ENCODE measurements at places on chromosomes 3 and 15.

GRCh38 chr3:172530566-172530965 is 7.3 kb upstream of the TNFSF10 start:
- H3K27me3 ChIP-seq = no peaks in the 10 kb centered on the region
- H3K27ac ChIP-seq = no peak overlapping the region
- no peak for DNase-seq
- H3K4me3 ChIP-seq = no peak overlapping the region
- H3K4me1 ChIP-seq = no peaks in the 10 kb centered on the region
- no peaks in the 10 kb centered on the region for H3K36me3 ChIP-seq

- DNase-seq = no peak
- H3K36me3 ChIP-seq = no peaks in the 10 kb centered on the region
- H3K27me3 ChIP-seq = peaks cover 2% of the 10 kb centered on the region
- no peak overlapping the region for H3K4me3 ChIP-seq
- peaks cover 2% of the 10 kb centered on the region for H3K4me1 ChIP-seq
Observed at GRCh38 chr3:69406163-69406562, 20.3 kb upstream of the FRMD4B start.

DNA sequence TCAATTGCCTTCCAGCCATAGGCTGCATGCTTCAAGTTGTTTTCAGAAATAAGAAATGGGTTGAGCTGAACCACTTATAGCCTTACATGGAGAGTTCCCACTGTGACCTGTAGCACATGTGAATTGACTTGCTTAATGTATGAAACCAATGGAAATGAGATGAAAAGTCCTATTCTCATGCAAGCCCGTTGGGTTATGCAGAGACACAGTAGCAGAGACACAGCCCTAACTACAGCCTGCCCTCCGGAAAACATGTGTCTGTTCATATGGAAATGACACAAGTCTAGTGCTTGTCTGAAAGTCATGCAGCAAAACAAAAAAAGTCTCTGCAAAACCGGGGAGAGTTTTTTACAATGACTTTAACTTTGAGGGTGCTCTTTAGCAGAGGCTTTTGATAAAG is 14.5 kb downstream of the HIGD2B start:
- H3K36me3 ChIP-seq = no peaks in the 10 kb centered on the region
- no peak overlapping the region for H3K27ac ChIP-seq
- H3K4me3 ChIP-seq = no peak overlapping the region
- peaks cover 2% of the 10 kb centered on the region for H3K27me3 ChIP-seq
- DNase-seq = no peak
- no peaks in the 10 kb centered on the region for H3K4me1 ChIP-seq

DNA sequence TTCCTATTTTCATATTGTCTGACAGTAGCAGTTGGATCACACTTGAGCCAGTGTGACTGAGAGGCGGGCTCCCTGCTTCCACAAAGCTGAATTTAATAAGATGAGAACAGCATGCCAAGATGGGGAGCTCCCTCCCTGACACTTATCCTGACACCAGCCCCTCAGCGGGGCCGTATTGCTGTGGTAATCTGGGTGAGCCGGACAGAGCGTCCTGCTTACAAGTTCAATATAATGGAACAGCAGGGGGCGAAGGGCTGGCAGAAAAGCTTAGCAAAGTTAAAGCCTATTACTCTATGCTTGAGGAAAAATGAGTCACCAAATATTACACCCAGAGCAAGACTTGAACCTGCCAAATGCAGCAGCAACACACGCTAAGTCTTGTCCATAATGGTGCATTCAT is 163.8 kb upstream of the CMC1 start:
- no peak overlapping the region for H3K4me3 ChIP-seq
- no peaks in the 10 kb centered on the region for H3K36me3 ChIP-seq
- H3K27me3 ChIP-seq = no peaks in the 10 kb centered on the region
- no peak for DNase-seq

- no peak for DNase-seq
- H3K27ac ChIP-seq = no peak overlapping the region
- H3K36me3 ChIP-seq = no peaks in the 10 kb centered on the region
- H3K4me3 ChIP-seq = no peak overlapping the region
Observed at GRCh38 chr3:44396200-44397171, 57.9 kb downstream of the TCAIM start.

DNA sequence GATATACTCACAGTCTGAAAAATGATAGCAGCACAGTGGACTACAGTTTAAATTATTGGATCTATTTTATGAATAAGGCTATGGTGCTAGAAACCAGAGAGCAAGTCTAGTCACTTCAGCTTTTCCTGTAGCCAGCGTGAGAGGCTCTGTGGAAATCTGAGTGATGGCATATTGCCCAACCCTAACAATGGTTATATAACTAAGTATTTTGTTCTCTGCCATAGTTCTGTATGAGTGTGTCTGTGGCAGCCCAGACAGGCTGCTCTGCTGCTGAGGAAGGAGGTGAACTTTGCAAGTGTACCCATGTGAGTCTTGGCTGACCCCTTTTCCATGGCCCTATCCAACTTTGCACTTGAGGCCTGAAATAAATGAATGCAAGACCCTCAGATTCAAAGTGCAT is 105.7 kb downstream of the LRTM1 start:
- DNase-seq = no peak
- peaks cover 2% of the 10 kb centered on the region for H3K27me3 ChIP-seq
- H3K27ac ChIP-seq = no peak overlapping the region
- no peak overlapping the region for H3K4me3 ChIP-seq

DNA sequence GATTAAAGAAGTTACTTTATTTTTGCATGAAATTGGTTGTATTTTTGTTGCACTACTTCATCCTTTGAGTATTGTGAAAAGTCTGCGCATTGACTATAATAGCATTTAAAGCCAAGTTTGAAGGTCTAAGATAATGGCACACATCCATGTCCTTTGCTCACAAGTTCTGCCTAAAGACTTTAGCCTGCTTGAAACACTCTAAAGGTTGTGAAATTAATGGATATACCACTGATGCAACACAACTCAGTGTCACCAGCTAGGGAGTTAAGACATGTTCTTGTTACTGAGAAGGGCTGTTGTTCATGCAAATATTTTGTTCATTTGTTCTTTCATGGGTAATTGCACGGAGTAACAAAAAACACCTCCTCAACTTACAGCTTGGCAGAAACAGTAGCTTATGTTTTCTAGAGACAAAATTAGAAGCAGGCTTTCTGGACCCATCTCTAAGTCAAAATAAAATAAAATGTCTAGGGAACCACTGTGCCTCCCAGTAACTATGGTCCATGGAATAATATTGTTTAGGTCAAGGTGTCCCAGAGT is 83.9 kb downstream of the PPARG start:
- no peak overlapping the region for H3K27ac ChIP-seq
- no peak for DNase-seq
- H3K36me3 ChIP-seq = no peaks in the 10 kb centered on the region
- H3K4me1 ChIP-seq = no peaks in the 10 kb centered on the region

GRCh38 chr3:195040773-195041520 is 230.0 kb downstream of the XXYLT1 start:
- H3K36me3 ChIP-seq = peaks cover 12% of the 10 kb centered on the region
- H3K27ac ChIP-seq = no peak overlapping the region
- no peak for DNase-seq
- H3K4me3 ChIP-seq = no peak overlapping the region
- peaks cover 10% of the 10 kb centered on the region for H3K4me1 ChIP-seq

DNA sequence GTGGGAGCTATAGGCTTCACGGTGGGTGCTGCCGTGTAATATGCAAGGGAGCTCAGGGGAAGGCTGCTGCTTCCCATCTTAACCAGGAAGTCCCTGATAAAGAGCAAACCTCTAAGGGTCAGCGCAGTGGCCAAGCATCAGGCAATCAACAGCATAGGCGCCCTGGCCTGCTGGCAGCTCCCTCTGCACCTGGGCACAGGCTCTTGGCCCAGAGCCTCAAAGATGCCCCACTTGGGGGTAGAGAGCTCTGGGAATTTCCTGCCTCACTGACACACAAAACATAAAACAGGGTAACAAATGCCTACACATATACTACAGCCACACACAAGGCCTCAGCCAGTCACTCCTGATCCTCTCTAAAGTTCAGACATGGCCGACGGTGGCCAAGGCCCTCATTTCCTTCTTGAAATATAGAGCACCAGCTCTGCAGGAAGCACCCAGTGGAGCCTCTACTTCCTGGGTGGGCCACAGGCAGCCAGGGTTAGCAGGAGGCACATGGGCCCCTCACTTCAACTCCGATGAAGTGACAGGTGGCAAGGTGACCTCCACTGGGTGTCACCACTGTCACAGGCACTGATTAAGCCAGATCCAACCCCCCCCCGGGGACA is 20.5 kb downstream of the SLC41A3 start:
- H3K4me1 ChIP-seq = peaks cover 1% of the 10 kb centered on the region
- H3K27me3 ChIP-seq = no peaks in the 10 kb centered on the region
- H3K27ac ChIP-seq = no peak overlapping the region
- DNase-seq = no peak
- no peak overlapping the region for H3K4me3 ChIP-seq

GRCh38 chr3:177464392-177465256 is 267.3 kb upstream of the TBL1XR1 start:
- no peak overlapping the region for H3K27ac ChIP-seq
- H3K27me3 ChIP-seq = no peaks in the 10 kb centered on the region
- no peak for DNase-seq
- H3K4me3 ChIP-seq = no peak overlapping the region
- peaks cover 1% of the 10 kb centered on the region for H3K36me3 ChIP-seq

GRCh38 chr15:31606194-31606669 is 279.6 kb downstream of the KLF13 start:
- H3K4me3 ChIP-seq = no peak overlapping the region
- no peak for DNase-seq
- H3K27me3 ChIP-seq = peaks cover 2% of the 10 kb centered on the region
- peaks cover 25% of the 10 kb centered on the region for H3K4me1 ChIP-seq
- peak overlapping the region; percentile 40 for H3K27ac ChIP-seq
- peaks cover 8% of the 10 kb centered on the region for H3K36me3 ChIP-seq

DNA sequence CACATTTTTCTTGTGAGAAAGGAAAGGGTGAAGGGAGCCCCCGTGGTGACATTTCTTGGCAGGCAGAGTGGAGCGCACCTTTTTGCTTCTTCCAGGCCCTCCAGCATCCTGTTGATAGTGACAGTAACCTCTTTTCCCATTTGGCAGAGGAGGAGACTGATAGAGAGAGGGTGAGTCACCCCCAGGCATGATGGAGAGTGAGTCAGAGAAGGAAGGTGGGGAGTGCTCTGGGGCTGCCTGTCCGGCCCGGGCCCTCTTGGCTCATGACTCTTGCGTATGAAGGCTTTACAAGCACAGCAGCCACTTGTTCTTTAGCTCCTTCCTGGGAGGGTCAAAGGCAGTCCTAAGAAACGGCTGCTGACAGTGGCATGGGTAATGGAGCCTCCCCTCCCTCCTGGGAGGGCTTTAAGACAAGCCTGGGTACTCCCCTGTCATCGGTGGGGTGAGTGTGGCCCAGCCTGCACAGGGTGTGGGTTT is 16.0 kb downstream of the ANKRD63 start:
- no peak overlapping the region for H3K27ac ChIP-seq
- H3K4me1 ChIP-seq = peaks cover 7% of the 10 kb centered on the region
- H3K27me3 ChIP-seq = peaks cover 3% of the 10 kb centered on the region
- no peak overlapping the region for H3K4me3 ChIP-seq
- H3K36me3 ChIP-seq = no peaks in the 10 kb centered on the region
- no peak for DNase-seq

DNA sequence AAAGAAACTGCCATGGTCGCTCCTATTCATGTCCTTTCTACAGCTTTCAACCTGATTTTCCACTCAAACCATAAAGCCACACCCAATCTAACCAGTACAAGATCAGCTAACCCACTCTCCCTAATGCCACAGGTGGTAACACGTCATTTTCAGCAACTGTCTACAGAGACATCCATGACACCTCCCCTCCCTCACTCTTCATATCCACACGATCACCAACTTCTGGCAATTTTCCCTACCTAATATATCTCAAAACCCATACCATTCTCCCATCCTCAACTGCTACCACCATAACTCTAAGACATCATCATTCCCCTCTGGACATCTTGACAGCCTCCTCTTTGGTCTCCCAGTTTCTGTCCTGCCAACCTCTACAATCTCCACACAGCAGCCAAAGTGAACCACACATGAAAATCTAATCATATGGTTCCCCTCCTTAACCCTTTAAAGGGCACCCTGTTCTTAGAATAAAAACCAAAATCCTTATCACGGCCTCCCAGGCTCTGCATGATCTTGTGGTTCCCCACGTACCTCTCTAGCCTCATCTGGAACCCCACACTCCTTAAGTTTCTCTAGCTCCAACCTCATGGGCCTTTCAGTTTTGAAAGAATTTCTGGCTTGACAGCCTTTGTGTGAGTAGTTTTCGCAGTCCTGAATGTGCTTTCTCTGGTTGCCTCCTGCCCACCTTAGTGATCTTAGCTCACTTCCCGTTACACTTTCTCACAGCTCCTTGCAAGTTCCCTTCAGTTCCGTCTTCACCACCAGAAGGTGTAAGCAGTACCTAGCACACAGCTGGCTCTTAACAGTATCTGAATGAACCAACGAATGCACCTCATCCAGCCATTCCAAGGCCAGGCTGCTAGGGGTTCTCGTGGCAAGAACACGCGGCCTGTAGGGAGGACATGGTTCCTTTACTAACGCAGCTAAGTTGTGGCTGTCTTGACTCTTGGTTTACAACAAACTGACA is 33.4 kb downstream of the SPINK8 start:
- no peaks in the 10 kb centered on the region for H3K36me3 ChIP-seq
- H3K27me3 ChIP-seq = peaks cover 6% of the 10 kb centered on the region
- DNase-seq = no peak

DNA sequence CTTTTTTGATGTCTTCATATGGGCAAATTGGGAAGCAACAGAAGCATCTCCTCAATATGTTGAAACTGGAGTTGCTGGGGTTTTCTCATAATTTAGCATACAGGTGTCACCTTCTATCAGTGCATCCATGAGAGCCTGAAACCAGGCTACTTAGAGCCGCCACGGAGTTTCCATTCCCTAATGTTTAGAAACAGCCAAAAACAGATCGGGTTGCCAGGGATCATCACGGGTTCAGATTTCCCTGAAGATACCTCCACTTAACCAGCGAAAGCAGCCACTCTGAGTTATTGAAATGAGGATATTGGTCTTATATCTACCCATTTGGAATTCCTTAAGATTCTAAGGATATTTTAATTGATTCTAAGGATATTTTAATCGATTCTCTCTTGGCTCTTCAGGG is 14.5 kb downstream of the TERB2 start:
- no peak overlapping the region for H3K27ac ChIP-seq
- no peaks in the 10 kb centered on the region for H3K4me1 ChIP-seq
- H3K27me3 ChIP-seq = no peaks in the 10 kb centered on the region
- no peaks in the 10 kb centered on the region for H3K36me3 ChIP-seq

- H3K36me3 ChIP-seq = no peaks in the 10 kb centered on the region
- no peak overlapping the region for H3K4me3 ChIP-seq
- no peak overlapping the region for H3K27ac ChIP-seq
- peaks cover 27% of the 10 kb centered on the region for H3K4me1 ChIP-seq
- no peak for DNase-seq
Observed at GRCh38 chr3:127411083-127411727, 123.4 kb upstream of the PRR20G start.

Data from glutamatergic neuron (in vitro differentiated cells).